ENCODE measurements at places on chromosomes 5 and 9.

DNA sequence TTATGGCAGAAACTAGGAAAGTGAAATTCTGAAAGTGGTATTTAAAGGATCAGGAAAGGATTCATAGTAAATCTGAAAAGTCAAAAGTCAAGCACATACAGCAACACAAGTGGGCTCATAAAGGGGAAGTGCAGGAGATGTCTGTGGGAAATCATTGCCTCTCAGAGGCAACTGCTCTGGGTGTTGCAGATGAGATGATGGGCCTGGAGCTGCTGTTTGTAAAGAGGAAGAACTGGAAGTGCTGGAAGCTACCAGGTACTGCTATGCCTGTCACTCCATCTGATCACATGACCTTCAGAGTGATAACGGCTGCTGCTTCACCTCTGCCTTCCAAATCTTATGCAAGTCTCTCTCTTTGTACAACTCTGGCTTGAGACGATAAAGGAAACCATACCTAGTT lies 55.9 kb downstream of the ADRB2 start:
- DNase-seq, result no peak

DNA sequence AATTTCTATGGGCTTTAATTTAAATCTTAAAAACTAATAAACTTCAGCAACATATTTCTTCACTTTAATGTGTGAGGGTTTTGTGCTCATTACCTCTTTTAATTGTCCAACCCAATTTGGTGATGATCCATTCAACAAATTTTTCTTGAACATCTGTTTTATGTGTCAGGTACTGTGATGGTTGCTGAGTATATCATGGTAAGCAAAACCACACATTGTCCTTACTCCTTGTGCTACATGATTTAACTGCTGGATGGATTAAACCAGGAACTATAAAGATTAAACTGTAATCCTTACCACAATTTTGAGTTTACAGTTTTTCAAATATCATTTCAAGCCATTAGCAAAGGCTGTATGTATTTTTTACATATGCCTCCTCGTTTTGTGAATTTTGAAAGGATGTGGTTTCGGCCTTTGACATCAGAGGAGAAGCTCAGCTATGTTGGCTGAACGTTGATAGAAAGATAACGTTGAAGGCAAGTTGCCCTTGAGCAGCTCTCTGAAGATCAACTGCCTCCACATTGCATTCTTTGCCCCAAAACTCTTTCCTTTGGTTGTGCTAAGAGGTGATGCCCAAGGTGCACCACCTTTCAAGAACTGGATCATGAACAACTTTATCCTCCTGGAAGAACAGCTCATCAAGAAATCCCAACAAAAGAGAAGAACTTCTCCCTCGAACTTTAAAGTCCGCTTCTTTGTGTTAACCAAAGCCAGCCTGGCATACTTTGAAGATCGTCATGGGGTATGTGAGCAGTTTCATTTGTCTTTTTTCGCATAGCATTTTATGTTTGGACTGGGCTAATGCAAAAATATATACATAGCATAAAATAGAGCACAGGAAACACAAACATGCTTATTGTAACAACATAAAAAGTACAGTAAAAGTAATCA lies at the start of gene ITK:
ITK (plus strand) TSS at position 467 of the 891 bp plus-strand sequence; CDS start at position 605, 138 bp downstream.
- DNase-seq, result no peak

DNA sequence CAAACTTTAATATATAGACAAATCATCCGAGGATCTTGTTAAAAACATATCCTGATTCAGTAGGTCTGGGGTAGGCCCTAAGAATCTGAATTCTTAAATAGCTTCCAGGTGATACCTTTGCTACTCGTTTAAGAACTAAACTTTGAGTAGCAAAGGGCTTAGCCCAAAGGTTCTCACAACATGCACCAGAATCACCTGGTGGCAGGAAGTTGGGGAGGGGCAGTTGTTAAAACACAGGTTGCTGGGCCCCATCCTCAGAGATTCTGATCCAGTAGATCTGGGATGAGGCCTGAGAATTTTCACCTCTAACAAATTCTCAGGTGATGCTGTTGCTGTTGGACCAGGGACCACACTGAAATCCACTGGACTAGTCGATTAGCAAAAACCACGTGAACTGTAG lies 20.0 kb upstream of the RGMB start:
- no peak for DNase-seq

GRCh38 chr9:78691542-78691941 lies 394.6 kb downstream of the PSAT1 start:
- DNase-seq, result no peak

GRCh38 chr5:123771715-123772114 lies 259.7 kb downstream of the CSNK1G3 start:
- no peak for DNase-seq
